ENCODE measurements at places on chromosomes 7 and 10.

- DNase-seq: no peak
Measured at GRCh38 chr7:152504367-152504766, 68.6 kb upstream of the KMT2C start.

DNA sequence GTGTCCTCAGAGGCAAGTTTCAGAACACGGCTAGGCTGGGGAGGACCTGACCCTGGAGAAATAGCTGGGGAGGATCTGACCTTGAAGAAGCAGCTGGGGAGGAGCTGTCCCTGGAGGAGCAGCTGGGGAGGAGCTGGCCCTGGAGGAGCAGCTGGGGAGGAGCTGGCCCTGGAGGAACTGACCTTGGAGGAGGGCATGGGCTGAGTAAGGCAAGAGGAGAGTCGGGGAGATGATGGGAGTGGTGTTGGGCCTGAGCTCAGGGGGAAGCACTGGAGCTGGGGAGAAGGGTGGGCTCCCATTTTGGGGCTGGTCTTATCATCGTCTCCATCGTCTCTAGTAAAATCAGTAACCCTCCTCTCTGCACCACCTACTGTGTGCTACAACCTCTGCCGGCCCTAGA is 179.8 kb upstream of the SHH start:
- no peak for DNase-seq

GRCh38 chr10:26792758-26793495 is 67.8 kb downstream of the ABI1 start:
- no peak for DNase-seq

DNA sequence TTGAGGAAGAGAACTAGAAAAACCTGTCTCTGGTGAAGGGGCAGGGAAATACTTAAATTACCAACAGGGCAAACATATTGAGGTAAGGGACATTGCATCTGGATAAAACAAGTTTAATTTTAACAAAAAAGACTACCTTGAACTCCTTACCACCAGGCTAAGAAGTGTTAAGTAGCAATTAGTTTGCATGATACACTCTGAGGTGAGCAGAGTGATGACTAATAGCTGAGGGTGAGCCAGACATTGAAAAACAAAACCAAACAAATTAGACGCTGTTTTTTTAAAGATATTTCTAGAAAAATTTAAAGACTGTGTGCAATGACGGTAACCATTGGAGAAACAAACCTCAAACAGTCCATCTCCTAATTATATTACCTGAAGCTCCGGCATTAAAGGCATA is 105.9 kb downstream of the ANKRD7 start:
- no peak for DNase-seq

GRCh38 chr10:79981450-79982361 is 32.8 kb upstream of the SFTPD start:
- no peak for DNase-seq

- no peak for DNase-seq
Measured at GRCh38 chr7:93835702-93836101, 54.9 kb downstream of the TFPI2 start.
